ENCODE measurements at places on chromosomes 1 and 21. TPM values are rescaled to one million over a fixed set of nuclear protein-coding genes. Genes with fewer than 3 reads are reported as not detected.

- no peak for DNase-seq
These were observed 45.5 kb upstream of the AIM2 start for GRCh38 chr1:159122005-159122621.

DNA sequence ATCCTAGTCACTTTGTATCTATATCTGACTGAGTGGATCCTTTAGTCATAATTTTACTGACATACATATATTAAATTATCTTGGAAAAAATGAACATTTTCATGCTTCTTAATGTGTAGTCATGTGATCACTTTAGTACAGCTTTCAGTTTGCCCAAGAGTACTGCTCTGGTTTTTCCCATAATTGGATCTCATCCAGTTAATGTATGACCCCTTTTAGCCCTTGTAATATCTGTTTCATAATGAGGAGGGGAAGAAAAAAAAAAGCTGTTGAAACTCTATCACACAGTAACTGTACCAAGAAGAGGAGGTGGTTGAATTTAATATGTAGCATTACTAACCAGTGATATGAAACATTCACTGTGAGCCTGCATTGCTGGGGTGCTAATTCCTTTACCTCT lies 328.7 kb downstream of the PTPRC start:
- no peak for DNase-seq

DNA sequence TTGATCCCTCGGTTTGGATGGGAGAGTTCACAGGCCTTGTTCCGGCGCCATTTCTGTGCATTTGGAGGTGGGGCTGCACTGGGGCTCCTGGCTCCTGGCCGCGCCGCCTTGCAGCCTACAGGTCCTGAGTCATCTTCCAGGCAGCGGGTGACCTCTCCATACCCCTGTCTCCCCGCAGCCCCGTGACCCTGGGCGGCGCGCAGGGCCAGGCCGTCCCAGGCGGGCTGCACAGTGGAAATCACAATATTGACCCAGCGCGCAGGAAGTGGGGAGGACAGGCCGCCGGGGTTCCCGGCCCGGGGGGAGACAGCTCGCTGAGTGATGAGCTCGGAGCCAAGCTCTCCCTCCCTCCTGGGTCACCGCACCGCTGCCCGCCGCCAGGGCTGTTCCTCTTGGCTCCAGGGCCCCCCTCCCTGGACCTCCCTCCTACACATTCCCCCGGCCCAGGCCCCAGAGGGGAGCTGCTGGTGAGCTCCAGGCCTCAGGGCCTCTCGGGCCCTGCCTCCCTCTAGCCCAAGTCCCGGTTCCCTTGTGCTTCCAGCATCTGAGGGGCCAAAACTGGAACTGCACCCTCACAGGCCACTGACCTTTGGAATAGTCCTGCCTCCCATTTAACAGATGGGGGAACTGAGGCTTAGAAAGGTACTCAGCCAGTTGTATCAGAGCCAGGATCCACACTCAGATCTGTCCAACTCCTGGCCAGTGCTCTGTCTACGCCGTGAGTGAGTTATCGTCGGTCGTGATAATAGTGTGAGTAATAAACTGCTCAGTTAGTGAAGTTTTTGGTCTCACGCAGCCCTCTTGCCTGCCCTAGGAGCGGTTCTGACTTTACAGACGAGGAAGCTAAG lies 142.9 kb upstream of the WNT4 start:
- no peak for DNase-seq

DNA sequence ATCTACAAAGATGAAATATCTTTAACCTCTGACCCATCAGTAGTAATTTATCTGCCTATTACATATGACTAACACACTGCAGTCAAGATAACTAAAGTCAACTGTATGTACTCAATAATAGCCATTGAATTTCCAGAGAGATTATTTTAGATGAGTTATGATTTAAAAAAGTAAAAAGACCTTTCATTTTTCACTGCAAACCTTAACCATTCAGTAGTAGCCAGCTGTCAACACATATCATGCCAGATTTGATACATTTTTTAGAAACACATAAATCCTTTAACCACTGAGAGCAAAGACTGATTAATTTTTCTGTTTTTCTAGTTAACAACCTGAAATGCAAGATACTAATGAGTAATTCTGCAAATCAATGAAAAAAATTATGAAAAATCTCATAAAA lies 31.0 kb downstream of the PALMD start:
- DNase-seq = no peak

DNA sequence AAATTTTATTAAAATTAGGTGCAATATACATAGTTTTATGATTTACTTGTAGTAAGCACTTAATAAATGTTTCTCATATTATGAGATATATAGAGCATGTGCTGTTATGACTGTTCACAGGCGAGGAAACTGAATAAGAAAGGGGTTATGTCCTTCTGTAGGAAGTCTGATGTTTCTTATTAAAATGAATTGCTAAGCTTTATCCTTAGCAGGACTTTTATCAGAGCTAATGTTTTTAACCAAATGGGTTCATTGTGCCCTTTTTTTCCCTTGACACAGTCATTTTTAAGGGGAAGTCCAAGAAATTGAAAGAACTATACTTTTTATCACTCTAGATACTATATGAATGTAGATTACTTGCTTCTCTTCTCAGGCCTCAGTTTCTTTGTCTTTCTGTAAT lies 285.2 kb downstream of the PTPRC start:
- no peak for DNase-seq

- no peak for DNase-seq
These were observed 73.1 kb downstream of the GATAD2B start for GRCh38 chr1:153849487-153850185.

GRCh38 chr1:15952317-15953258 lies 23.3 kb downstream of the ZBTB17 start:
- DNase-seq = no peak

DNA sequence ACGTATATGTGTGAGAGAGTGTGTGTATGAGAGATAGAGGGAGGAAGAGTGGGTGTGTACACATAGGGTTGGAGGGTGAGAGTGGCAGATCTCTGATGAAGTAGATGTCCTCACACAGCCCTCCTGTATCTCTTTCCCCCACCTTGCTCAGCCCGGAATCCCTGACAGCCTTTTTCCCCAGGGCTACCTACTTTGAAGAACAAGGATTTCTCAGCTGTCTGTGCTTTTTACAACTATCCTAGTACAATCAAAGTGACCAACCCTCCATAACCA lies 29.1 kb upstream of the CADM3 start:
- no peak for DNase-seq

The CEP350 gene
- 54.7 TPM for total RNA-seq

The RGS8 gene
- not detected for total RNA-seq

Data from NCI-H460 (cell line).